ENCODE measurements at places on chromosomes 2 and 18.

DNA sequence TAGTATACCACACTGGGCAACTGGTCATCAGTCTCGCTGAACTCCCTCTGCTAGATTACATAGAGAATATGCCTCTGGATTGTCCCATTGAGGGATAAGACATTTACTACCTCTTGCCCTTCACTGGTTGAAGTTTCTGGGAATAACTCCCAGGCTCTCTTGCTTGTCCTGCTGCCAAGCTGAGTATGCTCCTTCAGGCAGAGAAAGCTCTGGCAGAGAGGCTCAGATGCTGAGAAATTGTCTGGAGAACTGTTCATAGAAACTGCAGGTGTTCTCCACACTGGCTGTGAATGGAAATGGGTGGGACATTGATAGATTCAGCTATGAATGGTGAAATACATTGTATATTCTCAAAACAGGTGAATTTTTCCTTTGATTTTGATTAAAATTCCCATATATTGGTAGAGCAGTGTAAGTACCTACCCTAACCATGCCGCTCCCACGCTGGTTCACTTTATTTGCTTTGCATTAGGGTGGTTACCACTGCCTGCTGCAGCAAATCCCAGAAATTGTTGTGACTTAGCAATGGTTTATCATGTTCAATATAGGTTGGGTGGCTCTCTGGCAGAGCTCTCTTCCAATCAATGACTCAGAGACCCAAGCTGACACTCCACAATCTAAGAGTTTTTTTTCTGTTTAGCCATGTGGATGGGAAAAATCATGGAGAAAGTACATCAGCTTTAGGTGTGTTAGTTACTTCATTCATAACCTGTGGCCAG is 36.7 kb downstream of the FAM117B start:
- no peak for DNase-seq

DNA sequence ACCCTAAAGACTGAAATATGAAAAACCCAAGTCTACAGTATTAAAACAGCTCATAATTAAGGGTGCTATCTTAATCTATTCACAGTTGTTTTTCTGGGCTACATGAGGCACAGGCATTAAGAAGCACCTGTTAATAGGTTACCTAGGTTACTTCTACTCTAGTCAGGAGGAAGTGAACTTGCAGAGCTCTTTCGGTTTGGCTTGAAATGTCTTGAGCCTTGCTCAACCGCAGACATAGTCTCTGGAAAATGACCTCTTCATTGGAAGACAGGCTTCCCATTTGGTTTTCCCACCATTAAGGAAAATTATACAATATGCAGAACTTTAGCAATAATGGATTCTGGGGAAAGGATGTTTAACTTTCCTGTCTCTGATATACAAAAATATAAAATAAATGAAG is 142.3 kb upstream of the KCNJ3 start:
- no peak for DNase-seq

DNA sequence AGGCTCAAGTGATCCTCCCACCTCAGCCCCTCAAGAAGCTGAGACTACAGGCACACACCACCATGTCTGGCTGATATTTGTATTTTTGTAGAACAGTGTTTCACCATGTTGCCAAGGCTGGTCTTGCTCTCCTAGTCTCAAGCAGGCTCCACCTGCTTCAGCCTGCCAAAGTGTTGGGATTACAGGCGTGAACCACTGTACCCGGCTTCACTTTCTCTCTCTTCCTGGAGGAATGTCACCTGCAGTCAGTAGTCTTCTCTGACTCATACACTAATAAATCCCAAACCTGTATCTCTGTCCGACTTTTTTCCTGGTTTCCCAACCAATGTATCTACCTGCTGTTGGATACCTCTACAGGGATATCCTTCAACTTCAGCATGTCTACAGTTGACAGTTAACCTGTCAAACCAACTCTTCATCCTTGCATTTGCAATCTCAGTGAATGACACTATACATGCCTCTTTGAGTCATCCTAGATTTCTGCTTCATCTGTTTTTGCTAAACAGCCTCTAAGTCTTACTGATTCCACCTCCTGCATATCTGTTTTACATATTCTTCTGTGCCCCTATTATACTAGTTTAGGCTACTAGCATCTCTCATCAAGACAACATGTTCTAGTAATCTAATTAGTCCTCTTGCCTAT is 54.5 kb downstream of the RBBP8 start:
- DNase-seq, result no peak

GRCh38 chr18:58314284-58314683 is 270.3 kb downstream of the NEDD4L start:
- DNase-seq, result no peak

DNA sequence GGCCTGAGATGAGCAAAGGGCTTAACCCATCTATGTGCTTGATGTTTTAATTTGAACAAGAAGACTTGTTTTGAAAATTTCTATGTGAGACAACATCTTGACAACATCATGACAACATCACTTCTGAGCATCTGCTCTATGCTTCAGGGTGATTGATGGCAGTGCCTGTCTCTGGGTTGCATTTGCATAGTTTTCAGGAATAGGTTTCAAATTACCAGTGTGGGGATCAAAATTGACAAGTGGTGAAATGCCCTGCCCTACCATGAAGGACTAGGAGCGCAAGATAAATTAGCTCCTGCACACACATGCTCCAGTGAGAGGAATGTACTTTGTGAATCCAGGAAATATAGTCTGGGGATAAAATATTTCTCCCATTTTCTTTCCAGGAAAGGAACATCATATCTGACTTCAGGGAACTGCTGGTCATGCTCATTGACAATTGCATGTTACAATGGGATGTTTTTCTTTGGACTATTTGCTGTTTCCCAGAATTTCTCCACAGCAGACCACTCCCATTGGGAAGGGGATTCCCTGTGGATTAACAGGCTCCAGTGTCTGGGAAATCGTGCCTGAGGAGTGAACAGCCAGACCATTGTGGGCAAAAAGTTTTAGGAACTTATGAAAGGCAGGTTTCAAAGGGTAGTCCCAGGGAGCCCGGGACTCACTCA is 45.3 kb upstream of the IL1R2 start:
- no peak for DNase-seq

DNA sequence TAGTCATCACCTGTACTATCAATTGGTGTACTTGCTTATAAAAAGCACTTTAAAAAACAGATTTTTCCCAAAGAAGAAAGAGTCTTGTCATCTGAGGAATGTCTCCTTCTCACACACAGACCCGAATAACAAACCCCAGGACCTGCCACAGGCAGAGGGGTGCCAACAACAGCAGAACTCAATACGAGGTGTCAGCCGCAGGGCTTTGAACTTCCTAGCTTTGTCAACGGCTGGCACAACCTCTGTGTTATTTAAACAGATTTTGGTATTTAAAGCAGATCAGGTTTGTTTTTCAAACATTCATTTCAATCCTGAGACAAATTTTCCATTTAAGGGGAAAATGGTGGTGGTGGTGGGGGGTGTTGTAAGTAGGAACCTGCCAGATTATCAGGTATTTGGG is 138.4 kb upstream of the RIOK3 start:
- no peak for DNase-seq

DNA sequence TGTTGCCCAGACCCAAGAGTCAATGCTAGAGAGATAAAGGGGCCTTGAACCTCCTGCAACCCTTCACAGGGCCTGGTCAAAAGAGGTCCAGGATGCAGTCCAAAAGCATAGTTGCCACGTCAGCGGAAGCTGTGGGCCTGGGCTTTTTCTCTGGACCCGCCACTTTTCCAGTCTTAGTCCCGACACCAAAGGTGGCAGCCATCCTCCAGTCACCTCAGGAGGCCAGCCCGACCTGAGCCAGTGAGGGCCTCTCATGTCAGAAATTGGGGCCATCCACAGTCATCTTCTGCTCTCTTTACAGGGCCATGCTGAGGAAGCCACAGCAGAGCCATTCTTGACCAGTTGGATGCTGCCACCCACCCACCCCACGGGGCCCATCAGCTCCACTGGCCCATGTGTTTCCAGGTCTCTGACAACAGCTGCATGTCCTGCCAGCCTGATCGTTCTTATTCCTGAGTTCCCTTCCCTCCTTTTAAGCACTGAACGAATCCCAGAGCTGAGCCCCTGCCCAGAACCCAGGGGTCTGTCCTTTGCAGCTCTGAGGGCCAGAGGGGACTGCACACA is 34.1 kb upstream of the KLHL29 start:
- DNase-seq, result no peak

DNA sequence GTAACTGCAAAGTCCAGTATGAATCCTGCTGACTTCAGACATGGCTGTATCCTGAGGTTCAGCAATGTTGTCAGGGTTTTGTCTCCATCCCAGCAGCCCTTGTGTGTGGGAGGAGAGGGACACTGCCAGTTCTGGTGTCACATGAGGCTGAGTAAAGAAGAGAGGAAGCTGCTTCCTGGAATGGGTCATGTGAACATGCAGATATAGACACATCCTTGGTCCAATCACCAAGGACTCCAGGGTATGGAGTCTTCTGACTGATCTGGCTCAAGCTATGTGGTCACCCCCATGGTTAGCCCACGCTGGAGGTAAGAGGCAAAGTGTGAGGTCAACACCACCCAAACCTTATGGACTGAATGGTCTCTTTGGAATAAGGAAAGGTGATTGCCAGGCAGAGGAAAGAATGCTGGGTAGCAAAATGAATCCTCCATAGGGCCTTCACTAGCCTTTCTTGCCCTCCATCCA is 134.4 kb upstream of the SLC1A4 start:
- DNase-seq, result peak; percentile 43

Data from CMK (cell line).